ENCODE measurements at places on chromosomes 4 and X.
A peak's percentile ranks its signal among the peaks of the same experiment; 100 is the strongest.

- DNase-seq = no peak
Observed at GRCh38 chr4:125440814-125441213, 126.1 kb downstream of the FAT4 start.

DNA sequence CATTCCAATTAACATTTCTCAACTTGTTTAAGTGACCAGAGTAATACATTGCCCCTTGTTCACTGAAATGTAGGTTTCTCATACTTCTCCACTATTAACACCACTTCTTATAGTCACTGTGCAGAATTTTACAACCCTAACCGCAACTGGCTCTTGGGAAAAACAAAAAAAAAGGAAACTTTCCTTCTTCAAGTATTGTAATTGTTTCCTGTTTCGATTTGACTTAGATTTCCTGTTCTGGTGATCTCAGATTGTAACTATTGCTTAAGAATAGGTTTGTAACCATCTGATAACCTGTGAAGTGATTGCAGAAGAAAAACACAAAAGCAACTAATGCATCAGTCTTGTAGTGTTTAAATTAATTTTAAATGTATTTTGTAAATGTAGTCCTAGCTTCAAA is 594.7 kb upstream of the GALNT7 start:
- DNase-seq = no peak

DNA sequence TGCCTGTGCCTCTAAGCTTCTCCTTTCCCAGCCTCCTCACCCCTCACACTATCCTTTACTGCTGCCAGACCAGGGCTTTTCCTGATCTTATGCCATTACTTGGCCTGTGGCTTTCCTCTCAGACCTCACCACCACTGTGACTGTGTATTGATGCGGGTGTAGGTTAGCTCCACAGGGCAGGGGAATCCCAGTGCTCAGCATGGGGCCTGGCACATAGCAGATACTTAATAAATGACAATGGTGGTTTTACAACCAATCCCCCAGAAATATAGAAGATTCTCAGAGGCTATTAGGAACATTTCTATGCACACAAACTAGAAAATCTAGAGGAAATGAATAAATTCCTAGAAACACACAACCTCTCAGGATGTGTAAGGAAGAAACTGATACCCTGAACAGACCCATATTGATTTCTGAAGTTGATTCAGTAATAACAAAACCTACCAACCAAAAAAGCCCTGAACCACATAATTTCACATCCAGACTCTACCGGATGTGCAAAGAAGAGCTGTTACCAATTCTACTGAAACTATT is 129.6 kb upstream of the QRFPR start:
- DNase-seq = no peak

- no peak for DNase-seq
Observed at GRCh38 chr4:90124276-90124675, 2.9 kb upstream of the CCSER1 start.

GRCh38 chrX:39384996-39385395 is 583.7 kb downstream of the MID1IP1 start:
- DNase-seq = no peak

- DNase-seq = no peak
Observed at GRCh38 chr4:42515156-42515884, 118.0 kb downstream of the SHISA3 start.

- DNase-seq = no peak
Observed at GRCh38 chr4:9602389-9602914, 158.2 kb downstream of the DEFB131A start.

DNA sequence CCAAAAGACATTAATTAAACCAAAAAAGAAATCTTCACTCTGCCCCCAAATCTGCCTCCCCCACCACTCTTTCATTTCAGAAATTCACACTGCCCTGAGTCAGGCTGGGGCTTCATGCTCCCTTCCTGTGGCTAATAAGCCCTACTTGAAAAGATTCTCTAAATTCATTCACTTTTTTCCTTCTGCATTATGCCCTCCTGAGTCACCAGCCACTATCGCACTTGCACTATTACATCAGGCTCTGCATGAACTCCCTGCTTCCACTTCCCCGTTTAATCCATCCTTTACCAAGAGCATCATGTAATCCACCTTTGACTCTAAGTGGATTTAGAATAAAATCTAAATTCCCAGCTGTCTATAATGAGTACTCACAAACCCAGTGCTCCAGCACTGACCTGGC is 295.4 kb upstream of the KLF3 start:
- DNase-seq = no peak

GRCh38 chr4:108738003-108738706 is 24.7 kb downstream of the ETNPPL start:
- DNase-seq = no peak

DNA sequence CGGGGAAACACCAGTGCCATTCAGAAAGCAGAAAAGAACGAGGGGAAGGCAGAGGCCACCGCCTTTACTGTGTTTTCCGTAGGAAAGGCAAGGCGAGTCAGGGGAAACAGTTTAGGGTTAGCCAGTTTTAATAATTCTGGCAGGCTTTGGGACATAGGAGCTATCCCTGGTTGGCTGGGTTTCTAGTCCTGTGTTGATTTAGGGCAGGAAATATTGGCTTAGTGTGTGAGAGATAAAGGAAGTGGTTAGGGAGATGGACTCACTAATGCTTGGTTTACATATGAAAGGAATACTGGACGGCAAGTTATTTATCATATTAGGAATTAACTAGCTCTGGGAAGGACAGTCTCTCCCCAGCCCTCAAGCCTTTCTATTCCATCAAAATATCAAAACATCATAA is 53.1 kb downstream of the SYNPO2 start:
- DNase-seq = no peak

DNA sequence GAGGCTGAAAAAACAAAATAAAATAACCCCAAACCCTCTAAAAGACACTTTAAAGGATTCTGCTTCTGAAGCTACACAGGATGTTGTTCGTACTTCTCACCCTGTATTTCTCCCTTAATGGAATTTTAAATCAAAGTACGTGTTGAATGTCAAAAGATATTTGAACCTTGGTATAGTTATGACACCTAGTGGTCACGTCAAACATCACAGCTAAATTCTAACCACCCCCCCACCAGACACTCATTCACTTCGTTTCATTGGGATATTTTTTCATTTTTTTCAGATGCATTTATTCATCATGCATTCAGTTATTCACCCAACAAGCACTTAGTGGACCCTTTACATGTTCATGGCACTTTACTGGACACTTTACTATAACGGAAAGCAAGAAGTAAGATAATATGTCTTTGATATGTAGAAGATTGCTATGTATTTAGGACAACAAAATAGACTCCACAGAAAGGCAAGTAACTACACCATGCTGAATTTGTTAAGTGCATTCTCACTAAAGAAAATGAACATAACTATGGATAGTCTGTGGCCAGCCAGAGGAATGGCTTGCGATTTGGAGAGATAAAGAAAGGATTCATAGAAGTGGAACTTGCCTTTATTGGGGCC is 62.5 kb upstream of the GPR174 start:
- DNase-seq = peak; percentile 61

- no peak for DNase-seq
Observed at GRCh38 chr4:17142232-17142711, 243.8 kb upstream of the LDB2 start.

- DNase-seq = no peak
Observed at GRCh38 chr4:153403726-153404125, 59.2 kb downstream of the MND1 start.

DNA sequence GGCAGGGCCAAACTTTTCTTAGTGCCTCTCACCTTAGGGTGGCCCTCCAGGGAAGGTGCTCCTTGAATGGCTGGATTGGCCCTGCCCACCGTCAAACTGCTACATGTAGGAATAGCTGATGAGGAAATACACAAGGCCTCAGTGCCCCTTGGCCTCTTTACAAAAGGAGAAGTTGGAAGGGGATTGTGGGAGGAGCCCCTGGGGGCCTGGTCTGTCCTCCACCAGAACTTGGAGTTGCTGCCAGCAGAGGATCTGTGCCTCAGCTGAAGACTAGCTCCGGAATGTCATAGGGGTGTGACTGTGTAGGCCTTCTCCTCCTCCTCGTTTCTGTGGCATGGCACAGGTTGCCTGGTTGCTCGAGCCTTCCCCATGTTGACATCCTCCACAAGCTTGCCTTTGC is 142.7 kb downstream of the AMMECR1 start:
- no peak for DNase-seq

DNA sequence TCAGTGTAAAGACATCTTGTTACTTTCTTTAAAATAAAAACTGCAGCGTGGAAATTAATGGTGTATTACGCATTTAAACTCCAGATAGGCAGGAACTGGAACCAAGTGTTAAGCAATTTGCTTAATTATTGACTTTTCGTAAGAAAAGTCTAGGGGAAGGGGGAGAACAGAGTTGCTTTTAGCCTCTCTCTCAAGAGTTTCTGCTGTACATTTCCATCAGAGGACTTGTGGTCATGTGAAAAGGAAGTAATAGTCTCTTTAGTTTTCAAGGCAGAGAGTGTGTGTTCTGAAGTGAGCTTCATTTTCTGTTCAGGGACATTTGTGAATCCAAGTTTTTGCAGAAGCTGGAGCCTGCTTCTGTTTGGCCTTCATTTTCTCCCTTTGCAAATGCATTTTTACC is 127.2 kb downstream of the UBE2K start:
- no peak for DNase-seq

DNA sequence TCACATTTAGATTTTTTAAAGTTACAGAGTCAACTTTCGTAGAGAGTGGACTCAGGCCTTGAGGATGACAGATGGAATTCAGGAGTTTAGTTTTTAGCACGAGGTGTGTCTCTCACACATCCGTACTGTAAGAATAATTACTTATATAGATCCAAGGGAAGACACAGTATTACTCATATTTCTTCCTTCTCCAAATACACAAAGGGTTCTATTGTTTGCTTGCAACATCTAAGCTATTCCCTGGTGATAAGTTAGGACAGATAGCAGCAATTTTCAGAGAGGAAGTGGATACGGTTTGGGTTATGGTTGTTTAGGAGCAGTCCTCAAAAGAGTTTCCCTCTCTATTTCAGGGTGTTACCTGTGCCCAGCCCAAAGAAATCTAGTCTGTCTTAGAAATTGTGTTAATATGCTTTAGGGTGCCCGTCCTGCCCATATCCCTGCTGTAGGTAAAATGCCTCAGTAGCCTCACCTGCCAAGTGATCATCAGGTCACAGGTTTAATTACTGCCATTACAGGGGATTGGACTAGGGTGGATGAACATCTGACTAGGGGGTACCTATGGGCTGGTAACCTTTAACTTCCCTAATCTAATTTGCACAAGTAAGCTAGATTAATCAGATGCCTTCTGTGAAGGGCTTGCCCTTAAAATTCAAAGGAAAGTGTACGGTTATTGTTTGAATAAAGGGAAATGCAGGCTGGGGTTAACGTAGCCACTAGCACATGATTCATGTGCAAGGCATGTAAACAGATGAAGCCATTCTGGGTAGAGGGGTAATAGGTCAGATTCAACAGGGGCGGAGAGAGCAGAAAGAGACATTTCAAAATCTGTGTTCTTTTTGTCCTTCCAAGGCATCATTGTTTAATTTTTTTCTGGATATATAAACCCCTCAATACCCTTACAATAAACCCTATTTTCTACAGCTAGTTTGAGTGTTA is 8.7 kb upstream of the PPP3CA start:
- DNase-seq = no peak

- no peak for DNase-seq
Observed at GRCh38 chrX:123959281-123960063, 2.0 kb upstream of the STAG2 start.

DNA sequence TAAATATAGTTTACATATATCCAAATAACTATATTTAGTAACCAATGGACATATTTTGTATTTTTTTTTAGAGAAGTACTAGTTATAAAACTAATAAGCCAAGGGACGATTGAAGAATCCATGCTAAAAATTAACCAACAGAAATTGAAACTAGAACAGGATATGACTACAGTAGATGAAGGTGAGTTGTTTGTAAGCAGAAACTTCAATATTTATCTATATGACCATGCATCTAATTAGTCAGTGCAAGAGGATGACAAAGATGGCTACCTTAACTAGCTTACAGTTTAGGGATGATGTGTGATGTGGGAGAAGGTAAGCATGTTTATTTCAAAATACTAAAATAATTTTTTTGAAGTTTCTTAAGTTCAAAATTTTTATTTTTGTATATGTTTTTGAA is 57.7 kb downstream of the HPGDS start:
- DNase-seq = no peak
